ENCODE measurements at places on chromosomes 16 and 17. TPM values are rescaled to one million over a fixed set of nuclear protein-coding genes. Genes with fewer than 3 reads are reported as not detected.

- no peak for DNase-seq
Measured at GRCh38 chr17:36142806-36143205, 33.6 kb downstream of the TBC1D3B start.

DNA sequence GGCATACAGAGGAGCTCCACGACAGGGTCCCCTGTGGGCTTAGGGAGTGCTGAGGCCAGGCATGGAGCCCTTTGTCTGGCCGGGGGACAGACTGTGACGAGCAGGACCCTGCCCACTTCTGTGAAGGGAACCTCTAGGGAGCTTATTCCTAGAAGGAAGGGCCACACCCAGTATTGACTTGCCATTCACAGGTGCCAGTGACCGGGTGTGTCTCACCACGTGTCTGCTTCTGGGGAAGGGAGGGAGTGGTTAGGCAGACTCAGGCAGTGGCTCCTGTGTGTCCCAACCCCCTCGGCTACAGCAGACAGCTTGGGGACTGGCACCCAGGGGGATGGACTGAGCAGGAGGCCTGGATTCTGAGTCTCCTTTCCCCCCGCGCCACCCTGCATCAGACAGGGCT is 57.2 kb downstream of the SOCS1 start:
- no peak for DNase-seq

Gene RHBDL3
- 0.25 TPM for polyA plus RNA-seq

GRCh38 chr16:1772362-1772907 is at the start of gene EME2:
TSS of gene EME2 (plus strand) at chr16:1772810. CDS start at chr16:1773228, 418 bp downstream.
- no peak for DNase-seq

Data from heart left ventricle (tissue), 16 donors.